ENCODE measurements at places on chromosomes 16 and 17.
A peak's percentile ranks its signal among the peaks of the same experiment; 100 is the strongest.

GRCh38 chr17:6085812-6086211 is 15.6 kb downstream of the WSCD1 start:
- H3K4me1 ChIP-seq = peaks cover 76% of the 10 kb centered on the region
- H3K27ac ChIP-seq = no peak overlapping the region
- no peak for DNase-seq
- peaks cover 52% of the 10 kb centered on the region for H3K36me3 ChIP-seq
- no peaks in the 10 kb centered on the region for H3K27me3 ChIP-seq

DNA sequence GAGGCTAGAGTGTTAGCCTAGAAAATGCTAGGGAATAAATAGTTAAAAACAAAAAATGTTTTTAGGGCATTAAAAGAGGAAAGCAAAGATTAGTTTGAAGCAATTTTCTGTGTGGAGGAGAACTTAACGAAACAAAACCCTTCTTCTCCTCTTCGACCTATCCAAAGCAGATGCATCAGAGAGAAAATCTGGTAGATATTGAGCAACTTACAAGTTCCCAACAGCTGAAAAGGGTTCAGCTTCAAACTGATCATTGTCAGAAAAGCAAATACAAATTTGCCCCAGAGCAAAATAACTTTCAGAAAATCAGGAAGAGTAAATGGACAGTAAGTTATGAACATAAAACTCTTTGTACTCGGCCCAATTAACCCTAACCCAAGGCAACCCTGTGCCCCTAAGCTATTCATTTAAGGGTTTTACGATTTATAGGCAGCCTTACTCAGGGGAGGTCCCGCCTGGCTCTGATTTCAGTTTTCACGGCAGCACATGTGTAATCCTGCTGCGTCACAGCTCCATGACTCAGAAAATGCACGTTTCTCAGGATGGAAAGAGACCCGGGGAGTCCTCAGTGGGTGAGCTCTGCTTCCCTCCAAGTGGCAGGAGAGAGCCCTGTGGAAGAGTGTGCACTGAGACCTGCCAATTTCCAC is 405.7 kb upstream of the SALL1 start:
- H3K4me3 ChIP-seq = no peak overlapping the region
- DNase-seq = peak; percentile 26
- no peak overlapping the region for H3K27ac ChIP-seq
- H3K27me3 ChIP-seq = no peaks in the 10 kb centered on the region

DNA sequence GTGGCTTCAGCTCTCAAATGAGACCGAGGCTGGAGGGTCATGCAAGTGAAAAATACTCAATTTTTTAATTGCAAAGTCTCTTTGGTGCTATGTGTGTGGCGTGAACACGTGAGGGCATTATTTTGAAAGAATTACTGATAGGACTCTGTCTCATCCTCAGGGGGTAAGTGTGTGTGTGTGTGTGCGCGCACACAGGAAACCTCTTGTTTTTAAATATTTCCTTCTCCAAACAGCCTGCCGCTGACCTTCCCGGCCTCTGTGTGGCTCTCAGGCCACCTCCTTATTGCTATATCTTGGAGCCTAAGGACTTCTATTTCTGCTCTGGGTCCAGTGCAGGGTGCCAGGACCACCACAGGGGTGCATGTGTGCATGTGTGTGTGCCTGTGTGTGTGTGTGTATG is 99.7 kb downstream of the CMIP start:
- no peak overlapping the region for H3K4me3 ChIP-seq
- peaks cover 2% of the 10 kb centered on the region for H3K36me3 ChIP-seq
- H3K27ac ChIP-seq = no peak overlapping the region

- DNase-seq = no peak
- no peaks in the 10 kb centered on the region for H3K4me1 ChIP-seq
- no peak overlapping the region for H3K27ac ChIP-seq
- no peak overlapping the region for H3K4me3 ChIP-seq
These were observed 16.9 kb upstream of the MAPT start for GRCh38 chr17:45877467-45877866.

DNA sequence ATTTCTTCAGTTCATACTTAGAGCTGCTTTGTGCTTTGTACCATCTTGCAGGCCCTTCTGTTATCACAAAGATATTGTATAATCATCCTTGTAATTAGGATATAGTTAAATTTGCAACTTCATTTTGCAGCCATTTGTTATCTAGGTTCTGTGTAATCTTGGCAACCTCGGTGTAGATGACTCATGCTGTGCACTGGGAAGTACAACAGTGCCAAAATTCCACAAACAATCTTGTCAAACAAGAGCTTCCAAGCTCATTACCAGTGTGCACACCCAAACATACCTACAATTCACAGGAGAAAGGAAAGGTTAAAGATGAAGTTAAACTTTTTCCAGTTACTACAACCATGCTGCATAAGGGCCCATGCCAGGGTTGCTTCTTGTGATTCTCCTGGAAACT is 1231.8 kb downstream of the CDH11 start:
- no peak overlapping the region for H3K4me3 ChIP-seq
